ENCODE measurements at places on chromosomes 3 and 15. TPM values are rescaled to one million over a fixed set of nuclear protein-coding genes. Genes with fewer than 3 reads are reported as not detected.

DNA sequence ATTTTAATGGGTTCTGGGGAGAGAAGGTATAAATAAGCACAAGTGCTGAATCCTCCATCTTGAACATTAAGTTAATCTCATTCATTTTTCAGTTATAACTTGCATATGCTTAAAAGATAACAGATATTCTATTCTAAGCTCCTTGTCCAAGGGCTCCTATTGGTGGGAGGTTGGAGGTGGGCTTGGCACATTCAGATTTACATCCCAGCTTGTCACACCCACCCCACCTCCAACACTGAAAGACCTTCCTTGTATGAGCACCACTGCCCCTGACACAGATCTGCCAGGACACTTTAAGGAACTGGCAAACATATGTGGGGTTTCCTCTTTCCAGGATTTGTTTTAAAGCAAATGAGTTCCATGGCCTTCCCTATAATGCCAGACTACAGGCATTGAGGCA, 30.6 kb downstream of the HOMER2 start:
- no peak for DNase-seq

Gene EXD1
- not detected for total RNA-seq

- no peak for DNase-seq
Observed at GRCh38 chr3:126124148-126124868, 40.4 kb upstream of the SLC41A3 start.

- DNase-seq: no peak
Observed at GRCh38 chr15:77473328-77473727, 52.6 kb downstream of the HMG20A start.

DNA sequence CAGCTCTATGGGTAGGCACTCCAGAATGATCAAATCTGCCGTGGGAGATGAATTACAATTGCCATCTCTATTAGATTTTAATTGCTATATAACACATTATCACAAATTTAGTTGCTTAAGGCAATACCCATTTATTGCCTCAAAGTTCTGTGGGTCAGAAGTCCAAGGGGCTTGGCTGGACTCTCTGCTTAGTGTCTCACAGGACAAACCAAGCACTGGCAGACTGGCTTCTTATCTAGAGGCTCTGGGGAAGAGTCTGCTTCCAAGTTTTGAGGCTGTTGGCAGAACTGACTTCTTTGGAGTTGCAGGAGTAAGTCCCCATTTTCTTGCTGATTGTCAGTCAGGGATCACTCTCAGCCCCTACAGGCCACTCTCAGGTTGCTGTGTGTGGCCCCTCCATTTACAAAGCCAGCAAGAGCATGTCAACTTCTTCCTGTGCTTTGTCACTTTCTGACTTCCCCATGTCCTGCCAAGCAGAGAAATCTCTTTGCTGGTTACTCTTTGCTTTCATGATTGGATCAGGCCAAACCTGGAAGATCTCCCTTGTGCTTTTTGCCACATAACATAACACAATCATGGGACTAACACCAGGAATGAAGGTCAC, 93.5 kb upstream of the PRICKLE2 start:
- DNase-seq: no peak

GRCh38 chr3:190385731-190386688, 2.0 kb upstream of the CLDN16 start:
- DNase-seq: peak; percentile 76

DNA sequence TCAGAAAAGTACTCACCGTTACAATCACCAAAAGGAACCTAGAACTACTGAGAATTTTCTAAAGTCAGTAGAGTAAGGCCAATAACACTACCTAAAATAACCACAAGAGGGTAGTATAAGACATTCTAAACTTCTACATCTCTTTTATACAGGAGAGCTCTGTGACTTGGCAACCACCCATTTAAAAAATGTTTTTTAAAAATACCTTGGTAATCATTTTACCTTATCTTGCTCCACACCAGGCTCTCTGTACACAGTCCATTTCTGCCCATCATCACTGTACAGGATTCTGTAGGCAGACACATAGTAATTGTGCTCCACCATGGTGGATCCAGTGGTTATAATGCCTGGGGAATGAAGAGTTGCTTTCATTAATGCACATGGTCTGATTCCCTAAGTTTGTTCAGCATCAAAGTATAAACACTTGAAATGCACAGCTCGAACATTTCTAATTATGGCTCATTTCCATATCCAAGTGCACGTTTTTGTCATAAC, 54.5 kb downstream of the ST3GAL6 start:
- no peak for DNase-seq

GRCh38 chr3:40639006-40639405, 114.2 kb downstream of the ZNF621 start:
- DNase-seq: no peak

GRCh38 chr15:69599271-69599670, 146.7 kb downstream of the RPLP1 start:
- DNase-seq: no peak

DNA sequence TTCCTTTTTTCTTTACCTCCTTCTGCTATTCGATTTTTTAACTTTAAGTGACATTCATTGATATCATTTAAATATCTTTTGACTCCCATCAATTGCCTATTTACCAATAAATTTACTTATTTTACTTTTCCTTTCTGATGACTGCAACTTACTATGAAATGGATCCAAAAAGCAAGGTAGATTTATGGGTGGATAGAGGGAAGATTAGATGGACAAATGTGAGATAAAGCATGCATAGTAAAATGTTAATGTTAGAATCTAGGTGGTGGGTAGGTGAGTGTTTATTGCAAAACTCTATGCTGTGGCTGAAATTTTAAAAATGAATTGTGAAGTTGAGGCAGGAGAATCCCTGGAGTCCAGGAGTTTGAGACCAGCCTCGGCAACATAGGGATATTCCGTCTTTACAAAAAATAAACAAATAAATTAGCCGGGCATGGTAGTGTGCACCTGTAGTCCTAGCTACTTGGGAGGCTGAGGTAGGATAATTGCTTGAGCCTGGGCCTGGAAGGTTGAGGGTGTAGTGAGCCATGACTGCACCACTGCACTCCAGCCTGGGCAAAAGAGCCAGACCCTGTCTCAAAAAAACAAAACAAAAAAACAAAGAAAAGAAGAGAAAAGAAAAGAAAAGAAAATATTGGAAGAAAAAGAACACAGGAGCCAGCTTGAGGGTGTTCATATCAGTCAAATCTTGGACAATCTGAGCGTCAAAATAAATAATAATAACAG, 6.1 kb upstream of the PDCD6IP start:
- DNase-seq: no peak

- DNase-seq: no peak
Observed at GRCh38 chr3:14836049-14836468, 17.3 kb downstream of the FGD5 start.

DNA sequence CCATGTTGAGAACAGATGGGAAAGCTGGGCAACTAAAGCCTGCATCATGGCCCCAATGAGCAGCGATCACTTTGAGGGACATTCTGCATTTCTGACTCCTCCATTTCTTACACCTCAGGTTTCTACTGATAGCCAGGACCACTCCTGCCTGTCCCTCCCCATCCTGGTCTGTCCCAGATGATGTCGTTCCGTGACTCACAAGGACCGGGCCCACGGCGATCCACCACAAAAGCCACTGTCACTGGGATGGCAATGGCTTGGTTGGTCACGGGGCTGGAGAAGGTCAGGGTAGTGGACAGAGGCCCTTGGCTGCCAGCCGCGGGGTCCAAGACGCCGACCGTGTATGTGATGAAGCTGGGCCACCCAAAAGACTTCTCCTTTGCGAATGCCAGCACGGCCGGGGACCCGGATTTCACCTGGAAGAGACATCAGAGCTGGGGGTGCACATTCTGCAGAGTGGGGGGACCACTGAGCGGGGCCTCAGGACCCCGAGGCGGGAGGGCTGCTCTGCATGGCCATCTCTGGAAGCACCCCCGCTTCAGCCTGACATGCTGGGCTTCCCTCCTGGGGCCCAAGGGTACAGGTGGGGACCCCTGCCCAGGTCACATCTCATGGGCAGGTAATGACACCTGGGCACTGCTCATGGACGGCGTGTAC, 100.4 kb downstream of the NUP210 start:
- DNase-seq: no peak

- no peak for DNase-seq
Observed at GRCh38 chr3:122515020-122515468, 305 bp upstream of the KPNA1 start.
